Esophagus muscularis mucosa (tissue), 4 donors: ENCODE measurements at places on chromosomes 5 and 9.

- DNase-seq, result no peak
These were observed 216.4 kb downstream of the CDH10 start for GRCh38 chr5:24428345-24428744.

DNA sequence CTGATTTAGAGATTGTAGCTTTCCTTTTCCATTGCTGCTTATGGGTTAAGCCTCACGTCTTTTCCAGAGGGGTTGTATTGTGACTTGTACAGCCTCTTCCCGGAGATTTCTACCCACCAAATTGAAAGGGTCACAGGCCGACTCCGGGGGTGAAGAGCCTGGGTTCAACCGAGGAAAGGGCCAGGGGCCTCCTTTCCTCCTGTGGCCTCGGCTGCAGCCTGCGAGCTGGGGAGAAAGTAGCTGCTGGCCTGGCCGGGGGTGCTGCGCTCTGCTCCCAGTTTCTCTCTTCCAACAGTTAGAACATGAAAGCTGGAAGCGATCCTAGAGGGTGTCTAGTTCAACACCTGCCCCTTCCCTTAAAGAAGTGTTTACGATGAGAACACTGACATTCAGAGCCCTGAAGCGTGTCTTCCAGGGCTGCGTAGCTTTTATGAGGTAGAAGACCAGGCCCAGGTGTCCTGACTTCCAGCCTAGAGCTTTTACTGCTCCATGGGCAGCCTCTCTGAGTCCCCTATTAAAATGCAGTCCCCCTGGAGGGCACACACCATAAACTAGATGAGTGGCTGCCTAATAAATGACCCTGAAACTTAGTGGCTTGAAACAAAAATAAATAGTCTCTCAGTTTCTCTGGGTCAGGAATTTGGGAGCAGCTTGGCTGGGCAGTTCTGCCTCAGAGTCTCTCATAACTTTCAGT, 56.9 kb downstream of the ACER2 start:
- DNase-seq, result no peak

DNA sequence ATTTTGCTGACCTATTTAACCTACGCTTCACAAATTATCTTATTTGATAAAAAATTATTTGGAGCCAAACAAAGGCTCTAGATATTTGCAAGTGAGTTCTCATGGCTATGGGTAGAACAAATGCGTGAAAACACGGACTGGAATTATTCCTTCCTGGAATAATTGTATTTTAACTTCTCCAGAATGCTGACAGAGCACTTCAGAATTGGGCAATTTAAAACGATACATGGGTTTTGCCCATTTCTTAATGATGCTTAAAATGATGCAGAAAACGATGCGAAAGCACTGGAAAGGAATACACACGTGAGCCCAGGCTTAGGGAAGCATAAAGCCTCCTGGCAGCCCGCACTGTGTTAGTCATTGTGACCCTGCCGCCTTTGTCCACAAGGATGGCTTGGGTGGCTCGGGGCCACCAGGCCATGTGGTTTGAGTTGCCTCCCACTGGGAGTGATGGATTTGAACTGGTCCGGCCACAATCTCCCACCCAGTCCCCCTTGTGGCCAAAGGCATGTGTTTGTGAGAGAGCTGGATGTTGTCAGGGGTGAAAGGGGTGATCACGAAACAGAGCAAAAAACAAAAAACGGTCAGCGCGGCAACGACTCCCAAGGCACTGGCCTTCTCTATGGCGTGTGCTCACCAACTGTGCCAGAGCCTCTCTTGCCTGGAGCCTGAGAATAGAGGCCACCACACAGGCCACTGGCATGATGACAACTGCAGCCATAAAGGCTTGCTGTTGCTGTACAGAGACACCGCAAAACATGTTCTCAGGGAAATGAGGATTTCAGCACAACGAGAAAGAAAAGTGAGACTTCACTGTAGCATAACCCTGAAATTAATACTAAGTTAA, 234.2 kb upstream of the ADAMTS16 start:
- DNase-seq, result no peak

DNA sequence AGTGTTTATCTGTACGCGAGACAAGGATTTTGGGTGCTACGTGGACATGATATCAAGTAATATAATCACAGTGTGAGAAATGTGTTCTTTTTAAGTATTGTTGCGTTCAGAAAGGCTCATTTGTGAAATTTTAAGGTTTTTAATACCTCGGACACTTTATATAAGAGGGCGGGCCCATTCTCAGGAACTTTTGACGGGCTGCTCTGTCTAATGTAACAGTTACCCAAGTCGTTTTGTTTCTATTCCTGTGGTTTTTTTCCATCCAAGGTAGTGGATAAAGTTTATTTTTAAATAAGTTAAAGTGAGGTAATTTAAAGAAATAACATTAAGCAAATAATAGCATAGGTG, 525 bp downstream of the SRP19 start:
- no peak for DNase-seq

- DNase-seq, result peak; percentile 94
These were observed 106.1 kb downstream of the THBS4 start for GRCh38 chr5:80141147-80141671.

- no peak for DNase-seq
These were observed 53.9 kb upstream of the EFNA5 start for GRCh38 chr5:107724642-107725041.

- no peak for DNase-seq
These were observed 259.5 kb downstream of the NTRK2 start for GRCh38 chr9:84929068-84929467.

- DNase-seq, result no peak
These were observed 57.6 kb downstream of the PTCH1 start for GRCh38 chr9:95459178-95459577.

DNA sequence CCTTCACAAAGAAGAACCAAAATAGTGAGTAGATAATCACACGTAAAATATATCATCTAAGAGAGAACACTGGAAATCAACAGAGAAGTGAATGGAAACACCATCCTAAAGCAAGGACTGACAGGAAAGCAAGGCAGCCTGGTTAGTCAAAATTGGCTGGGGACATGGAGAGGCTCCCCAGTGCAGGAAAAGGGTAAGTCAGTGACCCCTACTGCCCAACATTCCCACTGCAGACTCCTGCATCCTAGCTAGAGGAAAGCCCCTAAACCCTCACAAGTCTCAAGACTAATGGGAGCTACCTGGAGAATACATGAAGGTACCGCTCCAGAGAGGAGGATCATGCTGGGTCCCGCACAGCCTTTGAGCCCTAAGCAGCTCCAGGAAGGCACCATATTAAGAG, 60.1 kb downstream of the ZDHHC21 start:
- no peak for DNase-seq

DNA sequence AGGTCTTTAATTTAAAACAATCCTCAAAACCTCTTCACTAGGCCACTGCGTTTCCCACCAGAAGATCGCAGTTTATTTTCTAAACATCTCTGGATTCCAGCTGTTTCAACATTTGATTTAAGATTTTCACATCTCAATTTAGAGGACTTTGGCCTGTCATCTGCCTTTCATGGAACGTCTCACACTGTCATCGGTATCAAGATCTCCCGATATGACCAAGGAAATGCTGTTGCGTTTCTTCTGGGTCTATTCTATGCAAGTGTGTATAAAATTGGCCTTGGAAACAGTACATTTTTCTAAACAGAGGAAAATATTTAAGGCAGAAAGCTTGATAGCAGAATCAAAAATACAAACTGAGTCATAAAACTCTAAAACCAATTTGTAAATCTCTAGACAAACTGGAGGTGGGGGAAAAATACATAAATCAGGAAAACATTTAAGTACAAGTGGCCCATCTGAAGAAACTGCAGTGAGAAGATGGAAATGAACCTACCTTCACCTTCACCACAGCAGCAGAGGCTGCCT, 53.6 kb upstream of the SIMC1 start:
- no peak for DNase-seq

DNA sequence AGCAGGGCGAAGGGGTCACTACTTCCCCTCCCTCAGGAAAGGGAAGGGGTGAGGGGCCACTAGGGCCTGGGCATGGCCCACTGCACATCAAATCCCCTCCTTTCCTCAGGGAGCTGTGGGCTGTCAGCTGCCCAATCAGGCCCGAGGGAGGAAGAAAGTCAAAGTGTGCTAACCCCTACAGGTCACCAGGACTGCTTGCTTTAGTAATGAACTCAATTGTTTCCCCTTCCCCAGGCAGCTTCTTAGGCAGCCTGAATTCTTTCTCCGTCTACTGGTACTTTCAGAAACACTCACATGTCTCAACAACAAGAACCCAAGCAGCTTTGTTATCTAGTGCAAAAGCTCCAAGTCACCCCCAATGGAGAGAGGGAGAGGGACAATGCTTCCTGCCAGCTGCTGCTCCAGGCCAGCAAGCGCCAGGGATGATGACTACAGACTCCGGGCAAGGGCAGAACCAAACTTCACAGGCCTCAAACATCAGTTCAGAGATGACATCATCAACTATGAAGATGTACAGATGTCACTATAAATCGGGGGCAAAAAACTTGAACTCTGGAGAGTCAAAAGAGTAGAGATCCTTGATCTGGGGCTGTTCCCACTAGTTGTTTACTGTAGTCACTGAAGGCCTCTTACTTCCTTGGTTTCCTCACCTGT, 100.7 kb downstream of the SLIT3 start:
- no peak for DNase-seq

- DNase-seq, result no peak
These were observed 54.8 kb upstream of the NKD2 start for GRCh38 chr5:953535-954449.

DNA sequence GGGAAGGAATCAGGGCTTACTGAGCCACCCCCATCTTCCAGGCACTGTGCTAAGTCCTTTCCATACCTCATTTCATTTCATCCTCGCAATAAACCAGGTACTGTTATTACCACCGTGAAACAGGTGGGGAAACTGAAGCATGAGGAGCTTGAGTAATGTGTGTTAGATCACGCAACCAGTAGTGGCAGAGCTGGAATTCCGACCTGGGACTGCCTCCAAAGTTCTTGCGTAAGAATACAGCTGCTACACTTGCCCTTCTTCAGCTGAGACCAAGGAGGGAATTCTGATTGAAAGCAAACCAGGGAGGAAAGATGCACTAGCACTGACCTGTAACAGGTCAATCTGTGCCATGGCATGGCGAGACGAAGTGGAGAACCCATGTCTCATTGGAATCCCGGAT, 113.4 kb upstream of the MSX2 start:
- DNase-seq, result no peak

DNA sequence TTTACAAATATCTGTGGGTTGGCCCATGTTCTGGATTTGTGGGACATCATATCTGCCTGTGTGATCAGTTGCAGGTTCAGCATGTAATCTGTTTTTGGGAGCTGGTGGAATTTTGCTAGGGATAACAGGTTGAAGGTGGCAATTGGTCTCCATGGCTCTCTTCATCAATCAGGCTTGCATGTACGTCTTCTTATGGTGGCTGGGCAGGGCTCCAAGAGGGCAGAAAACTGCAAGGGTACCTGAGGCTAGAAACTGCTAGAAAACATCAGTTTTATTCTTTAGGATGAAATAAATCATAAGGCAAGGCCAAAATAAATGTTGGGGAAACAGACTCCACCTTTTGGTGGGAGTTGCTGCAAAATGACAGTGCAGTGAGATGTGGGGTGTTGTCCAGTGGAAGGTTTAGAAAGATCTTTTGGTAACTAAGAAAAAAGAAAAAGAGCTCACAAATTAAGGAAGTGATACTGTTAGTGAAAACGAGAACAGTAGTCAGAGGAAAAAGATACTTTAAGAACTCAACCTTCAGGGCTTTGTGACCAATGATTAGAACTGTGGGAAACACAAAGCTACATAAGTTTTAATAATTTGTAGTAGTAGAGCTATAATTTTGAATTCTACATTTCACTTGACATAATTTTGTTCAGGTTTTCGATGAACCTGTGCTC, 300.7 kb upstream of the IZUMO3 start:
- DNase-seq, result no peak

DNA sequence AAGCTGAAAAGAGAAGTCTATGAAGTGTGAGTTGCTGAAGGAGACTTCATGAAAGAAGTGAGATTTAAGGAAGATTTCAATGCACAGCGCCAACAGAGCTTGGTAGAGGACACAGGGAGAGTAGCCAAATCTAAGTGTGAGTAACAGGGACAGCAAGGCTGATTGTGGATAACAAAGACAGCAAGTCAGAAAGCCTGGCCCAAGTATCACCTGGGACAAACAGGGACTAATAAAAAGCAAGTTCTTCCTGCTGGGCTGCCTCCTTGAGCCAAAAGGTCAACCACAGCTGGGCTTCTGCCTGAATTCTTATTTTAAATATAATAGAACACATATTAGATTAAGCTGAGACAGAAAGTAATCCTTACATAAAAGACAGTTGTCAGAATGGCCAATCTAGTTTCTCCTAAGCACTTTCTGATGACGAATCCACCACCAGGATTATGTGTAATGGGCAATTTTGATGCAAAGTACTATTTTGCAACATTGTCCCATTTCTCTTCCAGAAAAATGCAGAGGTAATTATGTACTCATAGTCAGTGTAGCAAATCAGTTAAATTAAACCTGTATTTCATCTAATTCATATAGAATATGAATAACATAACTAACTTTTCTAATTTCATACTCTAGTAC, 73.8 kb downstream of the MAPKAP1 start:
- no peak for DNase-seq
